ENCODE measurements at places on chromosomes 4 and X. TPM values are rescaled to one million over a fixed set of nuclear protein-coding genes. Genes with fewer than 3 reads are reported as not detected.

DNA sequence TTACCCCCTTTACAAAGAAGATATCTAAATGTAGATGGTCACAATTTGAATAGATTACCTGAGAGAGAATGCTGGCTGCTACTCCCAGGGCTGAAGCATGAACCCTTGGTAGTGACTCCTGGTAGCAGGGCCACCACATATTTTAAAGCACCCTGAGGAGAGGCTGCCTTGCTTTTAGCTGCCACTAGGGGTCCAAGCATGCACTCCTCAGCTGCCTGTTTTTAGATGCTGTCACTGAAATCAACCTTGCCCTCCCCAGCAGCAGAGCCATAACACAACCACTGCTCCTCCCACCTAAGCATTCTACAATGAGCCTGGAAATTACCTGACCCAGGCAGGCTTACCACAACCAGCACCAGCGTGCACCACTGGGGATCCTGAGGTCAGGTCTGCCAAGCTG is 850.9 kb downstream of the FAM133A start:
- DNase-seq, result no peak

GRCh38 chr4:25246680-25247611 is 13.1 kb downstream of the PI4K2B start:
- DNase-seq, result no peak

DNA sequence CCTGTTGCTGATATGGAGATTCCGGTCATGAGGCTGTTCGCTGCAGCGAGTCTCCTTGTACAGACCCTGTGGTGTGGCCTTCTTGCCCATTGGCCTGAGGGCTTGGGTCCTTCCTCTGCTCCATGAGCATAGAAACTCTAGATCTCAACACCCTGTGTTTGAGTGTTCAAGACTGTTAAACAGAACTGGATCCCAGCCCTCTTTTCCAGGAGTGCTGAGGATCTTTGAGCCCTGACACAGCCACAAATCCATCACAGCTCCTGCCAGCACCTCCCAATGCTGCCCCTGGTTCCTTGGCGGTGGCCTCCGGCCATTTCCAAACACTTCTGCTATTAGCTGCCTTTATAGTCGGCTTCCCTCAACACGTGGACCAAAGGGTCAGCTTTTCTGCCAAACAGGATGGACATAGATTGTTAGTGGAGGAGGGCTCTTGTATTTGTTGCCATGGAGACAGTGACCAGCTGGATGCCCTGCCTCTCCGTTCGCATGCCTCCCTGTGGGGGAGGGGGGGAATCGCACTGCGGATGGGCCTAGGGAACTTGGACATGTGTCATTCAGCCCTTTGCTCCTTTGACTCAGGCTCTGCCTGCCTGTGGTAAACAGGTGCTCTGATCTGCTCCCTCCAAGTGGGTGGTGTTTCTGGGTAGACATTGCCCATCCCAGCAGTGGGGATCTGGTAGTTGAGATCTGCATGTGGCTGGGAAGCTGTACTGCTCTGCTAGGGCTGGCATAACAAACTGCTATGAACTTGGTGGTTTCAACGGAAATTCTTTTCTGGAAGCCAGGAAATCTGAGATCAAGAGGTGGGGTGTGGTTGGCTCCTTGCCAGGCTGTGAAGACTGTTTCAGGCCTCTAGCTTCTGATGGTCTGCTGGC is 6.9 kb upstream of the WDR1 start:
- DNase-seq, result no peak

DNA sequence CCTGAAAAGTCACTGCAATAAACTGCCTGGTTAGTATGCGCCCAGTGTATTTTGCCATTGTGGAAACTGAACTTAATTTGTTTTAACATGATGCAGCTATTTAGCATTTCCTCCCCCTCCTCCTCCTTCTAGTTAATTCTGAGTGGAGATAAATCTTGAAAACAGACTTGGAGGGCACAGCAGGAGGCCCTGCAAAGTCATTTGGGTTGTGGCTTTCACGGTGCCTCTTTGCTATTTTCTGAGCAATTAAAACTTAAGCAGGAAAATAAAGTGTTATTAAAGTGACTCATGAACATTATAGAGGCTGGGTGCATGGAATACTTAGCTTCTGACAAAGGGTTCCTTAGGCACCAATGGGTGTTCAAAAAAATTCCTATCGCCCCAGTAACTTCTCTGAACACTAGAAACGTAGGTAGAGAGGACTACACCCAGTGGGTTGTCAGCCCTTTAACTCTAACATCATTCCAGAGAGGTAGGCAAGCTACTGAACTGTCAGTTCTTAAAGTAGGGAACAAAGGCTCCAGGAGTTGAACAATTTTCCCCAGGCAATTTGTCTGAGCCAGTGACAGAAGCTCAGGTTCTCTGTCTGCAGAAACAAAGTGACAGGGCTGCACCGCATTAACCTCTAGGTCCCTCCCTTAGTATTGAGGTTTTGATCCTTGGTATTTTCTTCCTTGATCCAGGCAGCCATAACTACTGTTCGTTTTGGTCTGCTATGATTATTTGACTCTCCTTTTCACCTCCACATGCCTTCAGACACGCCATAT is 158.3 kb upstream of the KIT start:
- DNase-seq, result peak; percentile 77

DNA sequence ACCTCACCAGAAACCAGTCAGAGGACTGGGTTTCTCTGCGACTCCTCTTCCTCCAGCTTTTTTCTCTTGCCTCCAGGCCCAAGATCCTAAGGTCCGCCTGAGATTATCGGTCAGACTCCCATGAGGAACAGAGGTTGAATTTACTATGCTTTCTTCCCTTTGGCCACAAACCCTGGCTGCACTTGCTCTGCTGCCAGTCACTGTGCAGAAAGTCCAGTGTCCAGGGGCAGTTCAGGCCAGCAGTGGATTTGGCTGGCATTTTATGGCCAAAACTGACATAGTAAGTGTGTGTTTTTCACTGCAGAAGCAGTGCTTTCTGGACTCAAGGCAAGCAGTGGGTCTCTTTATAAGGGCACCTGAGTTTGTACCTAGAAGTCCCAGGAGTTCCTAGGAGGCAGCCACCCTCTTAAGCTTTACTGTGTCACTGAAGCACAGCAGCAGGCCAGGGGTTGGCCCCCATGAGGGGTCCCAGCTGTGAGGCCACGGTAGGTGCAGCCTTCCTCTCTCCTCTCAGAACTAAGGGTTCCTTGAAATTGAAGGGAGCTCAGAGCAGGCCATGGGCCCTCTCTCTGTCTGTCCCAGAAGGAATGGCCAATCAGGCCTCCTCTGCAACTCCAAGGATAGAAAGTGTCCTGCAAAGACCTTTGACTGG is 3.4 kb downstream of the RTL5 start:
- no peak for DNase-seq

DNA sequence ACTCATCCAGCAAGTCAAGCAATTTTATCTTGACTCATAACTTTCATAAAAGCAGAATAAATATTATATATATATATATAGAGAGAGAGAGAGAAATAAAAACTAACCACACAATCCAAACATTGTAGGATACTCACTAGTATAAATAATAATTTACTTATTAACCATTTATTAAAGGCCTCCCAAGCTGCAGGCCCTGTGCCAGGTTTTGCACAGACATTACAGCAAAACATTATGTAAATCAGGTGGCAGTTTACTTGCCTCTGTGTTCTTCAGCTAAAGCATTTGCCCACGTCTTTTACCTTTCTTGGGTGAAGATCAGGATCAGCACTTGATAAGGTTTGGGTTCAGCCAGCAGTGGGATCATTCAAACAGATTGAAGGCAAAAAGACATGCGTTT is 75.6 kb downstream of the CLDN22 start:
- DNase-seq, result no peak

- no peak for DNase-seq
Observed at GRCh38 chrX:13965531-13965930, 64.2 kb downstream of the GEMIN8 start.

DNA sequence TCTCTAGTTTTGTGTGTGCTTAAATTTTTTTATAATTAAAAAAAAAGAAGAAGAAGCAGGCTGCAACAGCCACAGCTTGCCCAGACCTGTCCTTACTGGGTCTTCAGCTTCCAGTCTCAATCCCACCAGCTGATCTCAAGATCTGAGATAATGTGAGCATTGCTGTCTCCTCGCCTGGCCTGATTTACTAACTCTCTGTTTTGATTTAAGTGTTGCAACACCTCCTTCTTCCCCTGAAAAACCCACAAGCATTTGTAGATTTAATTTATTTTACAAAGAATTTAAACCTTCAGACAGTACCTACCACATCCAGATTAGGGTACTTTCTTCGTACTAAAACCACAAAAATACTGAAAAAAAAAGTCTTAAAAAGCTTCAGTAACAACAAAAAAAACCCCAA is 38.0 kb downstream of the FAM241A start:
- DNase-seq, result no peak

The TBC1D14 gene
- 41.0 TPM for total RNA-seq

The ALB gene
- total RNA-seq, result not detected

The RHOXF2 gene
- total RNA-seq, result not detected

Measured in esophagus muscularis mucosa (tissue), 4 donors.